ENCODE measurements at places on chromosomes 4 and X.

DNA sequence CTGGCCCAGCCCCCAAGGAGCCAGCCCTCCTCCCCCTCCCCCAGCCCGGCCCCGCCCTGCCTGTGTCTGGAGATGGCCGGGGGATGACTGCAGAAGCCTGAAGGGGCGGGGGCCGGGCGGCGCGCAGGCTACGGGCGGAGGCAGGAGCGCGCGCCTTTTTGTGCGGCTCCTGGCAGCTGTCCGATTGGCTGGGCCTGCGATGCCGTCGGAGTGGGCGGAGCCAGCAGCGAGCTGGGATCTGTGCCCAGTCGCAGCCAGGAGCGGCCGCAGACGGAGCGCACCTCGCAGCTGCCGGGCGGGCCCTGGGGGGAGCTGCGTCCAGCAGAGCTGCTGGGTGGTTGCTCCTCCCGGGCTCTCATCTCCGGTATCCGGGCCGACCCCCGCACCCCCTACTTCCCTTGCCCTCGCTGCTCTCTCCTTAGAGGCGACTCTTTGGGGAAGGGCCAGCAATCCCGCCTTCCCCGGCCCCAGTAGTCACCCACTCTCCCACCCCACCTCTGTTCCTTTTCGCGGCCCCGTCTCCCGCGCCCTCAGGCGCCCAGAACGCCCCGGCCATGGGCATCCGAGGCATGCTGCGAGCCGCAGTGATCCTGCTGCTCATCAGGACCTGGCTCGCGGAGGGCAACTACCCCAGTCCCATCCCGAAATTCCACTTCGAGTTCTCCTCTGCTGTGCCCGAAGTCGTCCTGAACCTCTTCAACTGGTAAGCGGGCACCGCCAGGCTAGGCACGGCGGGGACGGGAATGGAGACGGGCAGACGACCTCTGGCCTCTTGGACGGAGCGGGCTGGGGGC, at the start of gene GABRQ:
Gene GABRQ, plus strand, starts transcription at position 247 of the 794 bp plus-strand sequence. Its CDS starts 308 bp downstream, at position 555.
- no peak for DNase-seq

DNA sequence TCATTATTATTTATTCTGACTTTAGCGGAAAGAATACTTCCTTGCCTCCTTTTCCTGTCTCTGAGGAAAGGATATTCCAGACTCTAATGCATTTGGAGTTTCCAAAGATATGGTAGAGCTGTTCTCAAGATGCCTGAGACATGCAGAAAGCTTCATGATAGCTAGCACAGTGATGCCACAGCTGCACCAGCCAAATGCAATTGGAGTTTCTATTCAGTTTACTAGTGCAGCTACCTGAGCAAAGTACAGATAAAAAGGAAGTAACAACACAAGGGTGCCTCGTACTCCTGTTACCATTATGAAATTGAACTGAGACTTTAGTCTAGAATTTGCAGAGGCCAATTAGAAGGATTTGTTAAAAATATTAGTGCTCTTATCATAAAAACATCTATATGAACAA, 57.5 kb upstream of the PARM1 start:
- no peak for DNase-seq

- no peak for DNase-seq
These were observed 18.3 kb downstream of the SCD5 start for GRCh38 chr4:82780170-82780751.

DNA sequence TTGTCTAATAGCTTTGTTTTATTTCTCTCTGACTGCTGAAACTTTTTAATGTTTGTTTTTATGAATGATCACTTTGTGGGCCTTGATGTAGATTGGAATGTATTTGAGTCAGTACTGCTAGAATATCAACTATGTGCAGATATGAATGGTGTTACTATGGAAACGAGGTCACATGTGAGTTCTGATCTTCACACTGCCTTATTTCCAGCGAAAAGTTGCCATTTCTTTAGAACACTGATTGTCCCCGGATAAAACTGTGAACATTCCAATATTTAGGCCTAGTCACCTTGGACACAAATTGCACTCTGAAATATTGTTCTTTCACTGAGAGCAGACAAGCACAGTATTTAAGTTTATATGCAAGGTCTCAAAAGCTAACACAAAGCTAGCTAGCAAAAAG, 27.2 kb upstream of the MAGED1 start:
- DNase-seq: no peak

- peak; percentile 11 for DNase-seq
These were observed 56.4 kb downstream of the IRF2 start for GRCh38 chr4:184417802-184418511.

DNA sequence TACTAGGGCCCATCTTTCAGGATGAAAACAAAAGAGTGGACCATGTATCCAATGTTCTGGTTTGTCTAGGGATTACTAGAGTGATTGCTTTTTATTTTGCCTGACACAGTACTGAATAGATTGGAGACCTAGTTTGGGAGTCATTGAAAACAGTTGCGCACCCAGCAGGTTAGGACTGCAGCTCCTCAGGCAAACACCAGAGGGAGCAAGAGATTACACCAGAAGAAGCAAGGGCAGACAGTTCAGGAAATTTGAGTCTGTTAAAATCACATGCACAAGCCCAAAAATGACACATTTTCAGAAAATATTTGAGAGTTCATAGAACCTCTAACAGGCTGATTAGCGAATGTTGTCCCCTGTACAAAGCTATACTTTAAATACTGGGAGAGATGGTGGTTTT, 55.6 kb downstream of the CYLC1 start:
- no peak for DNase-seq

DNA sequence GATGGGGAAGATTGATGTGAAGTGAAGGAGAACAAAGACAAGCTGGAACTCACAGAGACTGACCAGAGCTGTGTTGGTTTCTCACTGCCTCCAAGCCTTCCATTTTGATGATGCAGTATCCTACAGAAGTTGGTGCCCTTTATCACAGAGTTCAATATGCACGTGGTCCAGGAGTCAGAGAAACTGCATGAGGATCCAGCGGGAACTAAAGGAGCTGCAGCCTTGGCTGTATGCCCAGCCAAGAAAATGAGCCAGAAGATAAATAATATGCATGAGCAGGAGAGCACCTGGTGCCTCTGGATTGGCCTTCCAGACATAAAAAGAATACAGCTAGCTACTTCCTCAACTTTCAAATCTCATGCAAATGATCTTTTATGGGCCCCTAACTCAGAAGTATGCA, 44.3 kb upstream of the DCLK2 start:
- no peak for DNase-seq
